ENCODE measurements at places on chromosomes 1 and 21.

GRCh38 chr1:4210043-4210442 lies 310.0 kb upstream of the C1orf174 start:
- no peak for DNase-seq

DNA sequence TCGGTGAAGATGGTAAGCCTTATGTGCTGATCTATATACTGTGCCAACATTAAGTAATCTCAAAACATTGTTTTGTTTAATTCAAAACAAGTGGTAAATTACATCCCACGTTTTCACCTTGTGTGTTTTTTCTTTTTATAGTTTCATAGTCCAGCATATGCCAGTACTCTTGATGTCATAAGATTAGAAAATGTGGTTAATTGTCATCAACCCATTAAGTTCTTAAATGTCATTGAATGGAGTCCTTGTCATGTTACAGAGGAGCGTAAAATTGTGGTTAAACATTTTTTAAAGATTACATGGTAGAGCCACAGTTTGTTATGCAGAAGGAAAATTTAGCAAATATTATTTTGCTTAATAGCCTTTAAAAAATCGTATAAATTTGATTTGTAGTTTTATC lies 93.1 kb downstream of the FNBP1L start:
- DNase-seq = no peak

DNA sequence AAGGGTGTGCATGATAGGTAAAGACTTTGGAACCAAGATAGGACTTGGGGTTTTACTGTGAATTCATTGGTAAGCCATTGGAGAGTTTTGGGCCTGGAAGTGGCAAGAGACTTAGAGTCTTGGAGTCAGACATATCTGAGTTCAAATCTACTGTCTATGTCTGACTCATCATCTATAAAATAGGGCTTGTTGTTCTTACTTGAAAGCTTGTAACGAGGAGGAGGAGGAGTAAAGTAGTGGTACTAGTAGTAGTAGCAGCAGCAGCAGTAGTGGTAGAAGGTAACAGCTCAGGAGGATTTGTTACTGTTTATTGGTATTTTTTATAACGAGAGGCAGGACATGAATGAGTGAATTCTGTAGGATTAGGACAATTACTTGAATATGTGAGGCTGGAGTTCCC lies 62.7 kb downstream of the CACHD1 start:
- DNase-seq = no peak

DNA sequence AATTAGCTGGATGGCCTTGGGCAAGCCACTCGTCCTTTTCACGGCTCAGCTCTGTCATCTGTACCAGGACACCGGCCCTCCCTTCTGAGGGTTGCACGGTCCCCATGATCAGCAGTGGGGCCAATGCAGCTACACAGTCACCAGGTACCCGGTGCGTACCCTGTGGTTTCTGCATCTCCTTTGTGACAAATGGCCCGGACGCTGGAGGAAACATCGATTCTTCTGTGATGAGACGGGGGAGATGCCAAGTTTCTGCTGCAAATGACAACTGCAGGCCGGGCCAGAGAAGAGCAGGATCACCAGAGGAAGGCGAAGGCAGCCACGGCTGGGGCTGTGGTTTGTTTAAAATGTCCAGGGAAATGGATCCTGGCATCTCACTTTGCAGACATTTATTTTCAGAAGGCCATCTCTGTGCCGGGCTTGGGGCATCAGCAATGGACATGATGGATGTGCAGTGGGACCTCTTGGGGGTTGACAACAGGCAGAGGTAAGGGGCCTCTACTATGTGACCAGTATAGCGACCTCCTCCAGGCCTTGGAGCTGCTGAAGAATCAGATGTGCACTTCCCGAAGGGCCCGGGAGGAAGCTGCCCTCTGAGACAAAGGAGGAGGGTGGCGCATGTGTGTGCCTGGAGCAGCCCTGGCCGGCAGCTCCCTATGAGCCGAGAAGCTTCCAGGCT lies 221.9 kb upstream of the C1orf174 start:
- no peak for DNase-seq

DNA sequence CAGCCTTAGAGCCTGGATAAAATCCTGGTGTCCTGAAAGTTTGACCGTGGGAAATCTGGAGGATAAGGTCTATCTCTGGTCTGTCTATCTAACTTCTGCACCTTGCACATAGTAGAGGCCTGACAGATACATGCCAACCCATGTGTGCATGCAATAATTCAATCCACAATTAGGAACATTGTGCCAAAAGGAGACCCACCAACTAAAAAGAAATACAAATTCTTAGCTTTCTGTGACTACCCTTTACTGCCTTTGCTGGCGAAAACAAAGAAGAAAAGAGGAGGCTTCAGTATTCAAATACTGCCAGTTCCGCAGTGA lies 381 bp upstream of the KLHL20 start:
- DNase-seq = no peak

DNA sequence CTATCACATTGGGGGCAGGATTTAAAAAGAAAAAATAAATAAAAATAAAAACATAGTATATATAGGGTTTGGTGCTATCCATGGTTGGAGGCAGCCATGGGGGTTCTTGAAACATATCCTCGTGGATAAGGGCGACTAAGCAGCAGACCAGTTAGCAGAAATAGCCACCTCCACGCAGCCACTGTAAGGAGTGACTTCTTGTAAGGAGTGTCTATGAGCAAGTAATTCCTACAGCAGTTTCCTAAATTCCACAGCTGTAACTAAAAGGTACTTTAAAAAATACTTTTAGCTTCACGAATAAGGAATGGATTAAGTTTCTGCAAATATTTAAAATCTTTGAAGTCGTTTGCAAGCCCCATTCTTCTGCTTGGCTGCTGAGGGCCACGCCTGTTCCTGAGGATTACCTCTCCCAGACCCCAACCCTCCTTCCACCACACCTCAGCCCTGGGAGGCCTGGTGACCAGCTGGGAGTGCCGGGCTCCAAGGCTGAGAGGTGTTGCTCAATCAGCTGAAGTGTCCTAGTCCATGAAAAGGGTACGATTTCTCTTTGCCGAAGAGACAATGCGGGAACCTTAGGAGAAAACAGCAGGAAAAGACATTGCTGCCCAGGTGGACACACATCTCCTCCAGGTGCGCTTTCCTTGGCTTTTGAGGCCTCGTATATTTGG lies 115.3 kb downstream of the ADSS2 start:
- no peak for DNase-seq

DNA sequence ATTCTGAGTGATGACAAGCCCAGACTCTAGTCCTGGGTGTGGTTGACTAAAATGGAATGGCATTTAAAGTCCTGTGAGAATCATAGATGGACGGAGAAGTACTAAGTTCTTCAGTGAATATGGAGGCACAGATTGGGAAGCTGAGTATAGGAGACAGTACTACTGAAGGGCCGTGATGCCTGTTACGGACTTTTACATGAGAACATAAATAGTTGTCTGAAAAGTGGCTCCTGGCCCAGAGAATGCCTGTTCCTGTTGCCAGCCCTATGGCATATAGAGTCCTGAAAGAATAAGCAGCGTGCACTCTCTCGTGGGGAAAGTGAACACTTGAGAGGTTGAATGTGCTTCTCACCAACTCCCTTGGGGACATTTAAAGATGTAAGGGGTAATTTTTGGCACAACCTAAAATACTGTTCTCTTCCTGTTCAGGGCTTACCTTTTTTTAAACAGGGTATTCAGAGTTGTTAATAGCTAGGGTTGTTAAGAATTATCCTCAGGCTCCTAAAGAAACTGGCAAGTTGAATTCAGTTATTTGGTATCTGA lies 20.4 kb downstream of the CCT8 start:
- DNase-seq = no peak

DNA sequence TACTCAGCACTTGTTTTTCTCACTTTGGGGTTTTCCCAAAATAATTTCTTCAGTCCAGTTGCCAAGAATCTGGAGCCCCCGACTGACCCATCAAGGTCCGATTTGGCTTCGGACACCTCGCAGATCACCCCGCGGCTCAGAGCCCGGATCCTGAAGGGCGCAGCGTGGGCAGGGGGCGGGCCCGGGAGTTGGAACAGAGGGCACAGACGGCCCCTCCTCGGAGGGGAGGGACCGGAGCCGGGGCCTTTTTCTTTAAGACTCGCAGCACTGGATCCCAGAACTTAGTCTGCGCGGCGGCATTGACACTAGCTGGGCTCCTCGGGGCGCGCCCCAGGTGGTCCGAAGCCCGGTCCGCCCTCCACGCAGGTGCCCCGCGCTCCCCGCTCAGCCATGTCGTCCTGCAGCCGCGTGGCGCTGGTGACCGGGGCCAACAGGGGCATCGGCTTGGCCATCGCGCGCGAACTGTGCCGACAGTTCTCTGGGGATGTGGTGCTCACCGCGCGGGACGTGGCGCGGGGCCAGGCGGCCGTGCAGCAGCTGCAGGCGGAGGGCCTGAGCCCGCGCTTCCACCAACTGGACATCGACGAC lies at the start of gene CBR3:
Gene CBR3 (plus strand): TSS at position 277 of the 588 bp plus-strand sequence. CDS start 114 bp downstream, at position 391.
- peak; percentile 49 for DNase-seq

DNA sequence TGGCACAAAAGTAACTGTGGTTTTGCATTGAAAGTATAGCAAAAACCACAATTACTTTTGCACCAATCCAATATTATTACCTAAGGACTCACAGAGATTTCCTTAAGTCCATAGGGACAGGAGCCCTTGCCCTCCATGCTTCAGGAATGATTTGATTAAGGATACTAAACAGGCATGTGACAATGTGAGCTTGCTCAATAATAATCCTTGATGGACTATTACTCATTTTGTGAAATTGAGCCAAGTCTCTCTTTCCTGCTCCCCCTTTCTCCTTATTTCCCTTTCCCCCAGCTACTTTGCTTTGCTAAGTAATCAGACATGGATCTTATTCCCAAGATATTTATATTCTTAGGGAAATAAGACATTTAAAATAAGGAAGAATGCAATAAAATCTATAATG lies 21.6 kb upstream of the RGL1 start:
- no peak for DNase-seq

GRCh38 chr21:41000838-41001237 lies 153.9 kb upstream of the DSCAM start:
- no peak for DNase-seq

DNA sequence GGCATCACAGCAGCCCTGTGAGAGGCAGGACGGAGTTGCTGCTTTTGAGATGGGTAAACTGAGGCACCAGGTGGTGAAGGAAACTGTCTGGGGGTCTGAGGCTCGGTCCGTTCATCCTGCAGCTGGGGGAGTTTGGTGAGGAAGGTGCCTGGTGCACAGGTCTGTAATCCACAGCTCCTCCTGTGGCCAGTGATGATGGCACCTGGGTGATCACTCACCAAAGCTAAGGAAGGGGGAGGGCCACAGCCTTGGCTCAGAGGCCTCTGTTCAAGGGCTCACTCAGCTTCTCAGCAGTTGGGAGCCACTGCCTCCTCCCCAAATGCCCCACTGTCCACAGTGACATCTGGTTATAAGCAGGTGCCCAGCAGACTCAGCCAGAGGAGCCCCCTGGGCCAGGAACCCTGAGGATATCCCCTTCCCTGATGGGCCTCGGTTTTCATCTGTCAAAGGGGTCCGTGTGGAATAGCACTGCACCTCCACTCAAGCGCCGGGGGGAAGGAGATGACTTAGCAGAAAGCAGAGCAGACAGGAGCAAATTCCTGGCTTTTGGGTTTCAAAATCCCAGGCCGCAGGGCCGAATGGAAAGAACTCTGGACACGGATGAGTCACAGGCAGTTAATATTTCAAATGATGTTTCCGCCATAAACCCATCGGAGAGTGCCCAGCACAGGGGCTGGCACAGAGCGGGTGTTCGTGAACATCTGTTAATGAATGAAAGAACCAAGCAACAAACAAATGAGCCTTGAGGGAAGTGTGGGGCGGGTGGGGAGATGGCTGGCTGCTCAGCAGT lies 82.8 kb downstream of the DMRTB1 start:
- DNase-seq = no peak

DNA sequence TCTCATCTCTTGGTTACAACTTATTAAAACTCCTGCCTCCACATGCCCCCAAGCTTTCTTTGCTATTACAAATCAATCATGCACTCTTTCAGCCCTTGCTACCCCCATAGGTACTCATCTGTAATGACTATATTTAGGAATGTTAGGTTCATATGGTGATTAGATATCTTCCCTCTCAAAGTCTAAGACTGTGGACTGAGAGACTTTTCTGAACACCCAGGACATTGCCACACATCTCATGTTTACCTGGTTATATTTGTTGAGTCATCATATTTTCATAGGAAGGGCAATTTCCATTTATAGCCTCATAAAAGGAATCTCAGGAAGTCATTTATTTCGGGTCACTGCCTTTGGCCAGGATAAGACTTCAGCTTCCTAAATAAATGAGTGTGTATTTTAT lies 81.5 kb upstream of the LPGAT1 start:
- DNase-seq = no peak

GRCh38 chr1:77631302-77631701 lies 51.2 kb downstream of the ZZZ3 start:
- no peak for DNase-seq

- DNase-seq = no peak
These were observed 973 bp downstream of the KRTAP10-11 start for GRCh38 chr21:44647222-44647552.

DNA sequence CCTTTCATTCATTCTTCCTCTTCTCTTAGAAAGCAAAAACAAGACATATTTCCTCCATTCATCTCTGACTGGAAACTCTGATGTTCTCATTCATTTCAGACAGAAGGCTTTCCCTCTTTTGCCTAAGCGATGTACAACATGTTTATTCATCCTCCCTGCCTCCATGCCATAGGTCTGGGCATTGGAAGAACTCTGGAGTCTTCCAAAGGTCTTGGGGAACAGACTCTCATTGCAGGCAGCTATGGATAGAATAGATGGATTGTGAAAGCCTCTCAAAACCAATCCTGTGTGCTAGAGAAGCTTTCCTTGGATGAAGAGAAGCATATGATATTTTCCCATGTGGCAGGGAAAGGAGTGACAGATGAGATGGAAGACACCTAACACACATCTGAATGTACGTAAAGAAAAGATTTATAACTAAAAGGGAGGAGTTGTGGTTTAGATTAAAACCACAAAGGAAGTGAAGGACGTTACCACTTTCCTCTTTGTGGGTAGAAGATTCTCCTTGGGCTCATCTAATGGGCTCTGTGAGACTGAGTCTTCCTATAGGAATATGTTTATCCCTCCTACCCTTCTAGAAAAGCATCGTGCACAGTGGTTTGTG lies 38.7 kb downstream of the BCL9 start:
- DNase-seq = no peak

DNA sequence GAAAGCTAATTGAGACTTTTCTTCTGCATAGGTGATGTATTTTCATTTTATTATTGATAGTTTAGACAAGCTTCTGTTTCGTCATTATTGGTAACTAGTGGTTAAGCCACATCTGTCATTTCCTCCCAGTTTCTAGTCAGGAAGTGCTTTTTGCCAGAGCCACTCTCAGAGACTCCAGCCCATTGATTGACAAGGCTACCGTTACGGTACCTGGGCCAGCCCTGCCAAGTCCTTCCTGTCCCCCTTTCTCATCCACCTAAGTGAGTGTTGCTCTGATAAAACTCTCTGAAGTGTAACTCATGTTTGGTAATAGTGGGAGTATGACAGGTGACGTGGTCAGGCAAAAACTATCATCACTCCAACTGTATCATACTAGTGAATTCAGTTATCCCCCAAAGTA lies 29.6 kb upstream of the AGL start:
- no peak for DNase-seq

DNA sequence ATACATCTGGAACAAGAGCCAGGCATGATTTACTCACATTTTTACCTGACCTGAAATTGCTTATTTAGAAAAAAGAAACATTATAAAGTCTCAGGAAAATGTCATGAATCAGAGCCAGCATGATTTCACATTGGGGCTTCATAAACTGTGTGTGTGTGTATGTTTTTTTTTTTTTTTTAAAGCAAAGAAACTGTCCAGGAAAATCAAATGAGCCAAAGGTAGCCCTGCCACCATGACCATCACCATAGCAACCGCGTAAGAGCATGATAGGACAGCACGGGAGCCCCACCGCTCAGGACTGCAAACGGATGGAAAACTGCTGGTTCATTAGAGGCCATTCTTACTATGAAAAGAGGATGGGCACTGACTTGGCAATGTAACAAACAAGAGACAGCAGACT lies 139.2 kb downstream of the NTMT2 start:
- DNase-seq = no peak
